A549 (cell line): ENCODE measurements at places on chromosomes 1 and 21.
A peak's percentile ranks its signal among the peaks of the same experiment; 100 is the strongest.

- DNase-seq: no peak
These were observed 867.8 kb upstream of the ADGRL4 start for GRCh38 chr1:79874289-79874688.

- no peak for DNase-seq
These were observed 28.9 kb upstream of the BARHL2 start for GRCh38 chr1:90745972-90746371.

DNA sequence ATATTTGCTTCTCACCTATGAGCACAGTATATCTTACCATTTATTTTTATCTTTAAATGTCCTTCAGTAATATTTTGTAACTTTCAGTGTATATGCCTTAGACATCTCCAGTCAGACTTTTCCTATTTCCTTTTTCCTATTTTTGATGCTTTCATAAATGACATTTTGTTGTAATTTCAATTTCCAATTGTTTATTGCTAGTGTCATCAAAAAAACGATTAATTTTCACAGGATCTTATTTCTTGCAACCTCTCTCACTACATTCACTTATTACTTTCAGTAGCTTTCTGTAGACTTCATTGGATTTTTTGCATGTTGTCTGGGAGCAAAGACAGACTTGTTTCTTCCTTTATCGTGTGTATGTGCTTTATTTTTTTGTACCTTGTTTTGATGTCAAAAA lies 602.4 kb downstream of the AJAP1 start:
- DNase-seq: no peak

- DNase-seq: no peak
These were observed 4.0 kb downstream of the USP24 start for GRCh38 chr1:55210990-55211801.

DNA sequence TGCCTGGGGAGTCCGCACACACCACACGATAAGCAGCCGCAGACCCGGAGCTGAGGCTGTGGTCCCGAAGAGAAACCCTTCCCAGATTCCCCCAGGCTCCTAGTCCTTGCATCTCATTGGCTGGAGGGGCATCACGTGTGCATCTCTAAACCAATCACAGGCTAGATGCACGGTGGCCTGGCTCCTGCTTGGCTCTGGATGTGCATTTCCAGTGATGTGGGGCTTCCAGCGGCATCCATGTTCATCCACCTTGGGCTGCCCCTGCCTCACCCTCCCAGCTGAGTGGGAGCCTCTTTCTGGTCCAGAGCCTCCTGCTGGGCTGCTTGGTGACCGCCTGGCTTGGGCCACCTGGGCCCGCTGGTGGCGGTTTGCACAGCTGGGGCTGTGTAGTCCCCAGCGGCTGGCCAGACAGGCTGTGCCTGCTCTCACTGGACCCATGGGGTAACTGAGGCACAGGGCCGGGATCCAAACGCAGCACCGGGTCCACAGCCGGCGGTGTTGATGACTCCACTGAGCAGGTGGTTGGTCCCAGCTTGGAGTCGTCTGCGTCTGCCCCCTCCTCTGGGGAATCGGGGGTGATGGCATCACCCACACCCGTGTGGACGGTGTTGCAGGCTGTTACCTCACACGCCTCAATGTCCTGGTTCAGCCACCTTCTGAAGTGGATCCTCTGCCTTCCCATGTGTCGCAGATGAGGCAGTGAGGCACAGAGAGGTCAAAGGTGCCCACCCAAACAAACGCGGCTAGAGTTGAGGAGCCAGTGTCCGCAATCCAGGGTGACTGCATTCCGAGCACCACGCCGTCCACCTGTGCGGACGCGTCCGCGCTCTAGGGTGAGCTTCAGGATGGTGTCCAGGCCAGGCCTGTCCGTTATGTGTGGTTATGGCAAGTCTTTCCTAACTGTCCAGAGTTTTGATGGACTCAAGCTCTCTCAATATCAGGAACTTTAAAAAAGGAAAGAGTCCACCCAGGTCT lies 41.3 kb downstream of the COL6A1 start:
- DNase-seq: no peak

- no peak for DNase-seq
These were observed 73.5 kb downstream of the LRIG2 start for GRCh38 chr1:113146242-113147072.

DNA sequence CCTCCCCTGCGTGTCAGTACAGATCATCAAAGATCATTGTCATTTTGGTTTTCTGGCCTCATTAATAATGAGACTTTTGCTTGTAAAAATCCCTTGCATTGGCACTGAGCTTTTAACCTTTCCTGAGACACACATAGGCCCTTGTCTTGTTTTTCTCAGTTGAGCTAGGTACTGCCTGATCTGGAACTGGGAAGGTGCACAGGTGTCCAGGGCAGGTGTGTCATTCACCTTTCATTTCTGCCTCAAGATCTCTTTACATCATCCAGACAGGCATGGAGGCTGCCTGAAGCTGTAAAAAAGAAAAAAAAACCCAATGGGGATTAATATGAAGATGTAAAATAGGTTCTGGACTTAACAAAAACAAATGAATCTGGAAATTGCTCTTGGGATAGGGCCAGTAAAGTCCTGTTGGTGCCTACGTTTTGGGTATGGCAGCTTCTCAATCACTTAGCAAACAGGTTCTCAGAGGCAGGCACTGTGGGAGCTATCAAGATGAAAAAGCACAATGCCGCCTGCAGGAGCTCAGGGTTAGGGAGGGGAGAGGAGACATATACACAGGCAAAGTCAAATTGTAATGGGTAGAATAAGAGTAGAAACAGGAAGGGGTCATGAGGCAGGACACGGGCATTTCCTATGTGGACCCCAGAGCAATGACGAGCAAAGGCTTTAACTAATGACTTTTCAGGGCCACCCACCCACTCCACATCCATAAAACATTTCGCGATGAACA lies 1.0 kb upstream of the KCNC4 start:
- DNase-seq: no peak

- DNase-seq: no peak
These were observed 256.8 kb upstream of the NCAM2 start for GRCh38 chr21:20741445-20741844.

- DNase-seq: no peak
These were observed 8.2 kb downstream of the SH2D2A start for GRCh38 chr1:156808186-156809030.

GRCh38 chr1:161282991-161283390 lies 24.4 kb downstream of the PCP4L1 start:
- DNase-seq: no peak

DNA sequence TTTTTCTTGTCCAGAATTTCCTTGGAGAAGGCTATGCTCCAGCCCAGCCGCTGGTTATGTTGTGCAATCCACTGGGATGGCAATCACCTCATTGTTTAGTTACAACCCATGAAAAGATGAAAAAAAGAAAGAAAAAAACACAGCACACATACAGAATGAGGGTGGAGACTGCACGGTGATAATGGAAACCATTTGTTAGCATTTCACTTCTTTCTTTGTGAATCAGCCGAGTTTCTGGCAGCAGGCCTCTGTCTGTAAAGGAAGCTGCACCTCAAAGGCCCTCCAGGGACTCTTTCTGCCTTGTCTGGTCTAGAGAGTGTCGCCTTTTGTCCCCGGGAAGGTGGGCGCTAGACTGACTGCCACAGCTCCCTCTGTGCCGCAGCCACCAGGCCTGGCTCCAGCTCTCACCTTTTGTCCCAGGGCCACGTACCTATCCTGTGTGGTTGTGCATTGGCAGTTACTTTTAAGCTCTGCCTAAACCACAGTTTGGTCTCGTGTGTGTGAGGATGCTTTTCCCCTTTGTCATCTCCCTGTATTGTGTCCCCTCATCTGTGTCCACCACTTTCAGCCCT lies 35.6 kb downstream of the NGF start:
- no peak for DNase-seq

GRCh38 chr1:2639607-2640521 lies 7.0 kb upstream of the MMEL1 start:
- DNase-seq: no peak

DNA sequence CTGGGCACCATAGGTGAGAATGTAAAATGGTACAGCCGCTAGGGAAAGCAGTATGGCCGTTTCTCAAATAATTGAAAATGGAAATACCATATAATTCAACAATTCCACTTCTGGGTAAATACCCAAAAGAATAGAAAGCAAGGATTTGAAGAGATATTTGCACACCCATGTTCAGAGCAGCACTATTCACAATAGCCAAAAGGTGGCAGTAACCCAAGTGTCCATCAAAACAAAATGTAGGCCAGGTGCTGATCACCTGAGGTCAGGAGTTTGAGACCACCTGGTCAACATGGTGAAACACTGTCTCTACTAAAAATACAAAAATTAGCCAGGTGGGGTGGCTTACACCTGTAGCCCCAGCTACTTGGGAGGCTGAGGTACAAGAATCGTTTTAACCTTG lies 62.1 kb downstream of the OLIG1 start:
- DNase-seq: no peak

DNA sequence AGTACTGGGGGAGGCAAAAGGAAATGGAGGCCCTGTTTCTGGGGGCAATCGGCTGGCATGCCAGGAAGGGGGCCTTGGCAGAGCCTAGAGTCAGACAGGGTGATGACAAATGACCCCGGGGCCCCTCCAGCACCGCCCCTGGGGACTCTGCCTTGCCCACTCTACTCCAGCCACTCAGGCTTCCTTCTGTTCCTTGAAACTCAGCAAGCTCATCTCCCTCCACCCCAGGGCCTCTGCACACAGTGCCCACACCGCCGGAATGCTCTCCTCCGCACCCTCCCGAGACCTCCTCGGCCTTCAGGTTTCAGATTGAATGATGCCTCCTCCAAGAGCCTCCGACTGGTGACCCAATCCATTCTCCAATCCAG lies 122.5 kb upstream of the ZBTB40 start:
- no peak for DNase-seq

- DNase-seq: no peak
These were observed 711.2 kb downstream of the MRPL39 start for GRCh38 chr21:24895885-24896734.

DNA sequence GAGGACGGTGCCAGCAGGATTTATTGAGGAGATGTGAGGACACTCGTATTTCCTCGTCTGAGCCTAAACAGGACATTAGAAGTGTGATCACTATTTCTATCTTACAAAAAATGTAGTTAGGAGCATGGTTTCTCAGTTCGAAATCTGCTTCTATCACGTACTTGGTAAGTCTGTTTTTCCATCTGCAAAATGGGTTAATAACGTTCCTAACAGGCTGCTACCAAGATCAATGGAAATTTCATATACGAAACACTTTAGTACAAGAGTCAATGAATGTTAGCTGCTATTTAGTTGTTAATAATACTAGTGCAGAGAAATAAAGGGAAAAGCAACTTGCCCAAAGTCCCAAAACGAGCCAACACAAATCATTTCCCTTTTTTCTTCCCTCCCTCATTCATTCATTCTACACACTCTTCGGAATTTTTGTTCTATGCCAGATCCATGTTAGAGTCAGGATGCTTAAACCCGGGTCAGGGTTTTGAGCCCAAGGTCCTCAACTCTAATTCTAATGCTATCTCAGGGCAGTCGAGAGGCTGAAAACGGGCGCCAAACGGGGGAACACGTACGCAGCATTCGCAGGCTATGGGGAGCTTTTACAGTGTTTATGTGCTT lies 608 bp downstream of the SNRNP40 start:
- no peak for DNase-seq

- no peak for DNase-seq
These were observed at the start of gene SPRR1A for GRCh38 chr1:152983743-152984142. TSS of gene SPRR1A (plus strand) at chr1:152984081. CDS start at chr1:152985231, 1,150 bp downstream.

- peak; percentile 59 for DNase-seq
These were observed 73.0 kb downstream of the GNG12 start for GRCh38 chr1:67760030-67760821.

GRCh38 chr1:230031131-230031530 lies 35.9 kb upstream of the GALNT2 start:
- no peak for DNase-seq

DNA sequence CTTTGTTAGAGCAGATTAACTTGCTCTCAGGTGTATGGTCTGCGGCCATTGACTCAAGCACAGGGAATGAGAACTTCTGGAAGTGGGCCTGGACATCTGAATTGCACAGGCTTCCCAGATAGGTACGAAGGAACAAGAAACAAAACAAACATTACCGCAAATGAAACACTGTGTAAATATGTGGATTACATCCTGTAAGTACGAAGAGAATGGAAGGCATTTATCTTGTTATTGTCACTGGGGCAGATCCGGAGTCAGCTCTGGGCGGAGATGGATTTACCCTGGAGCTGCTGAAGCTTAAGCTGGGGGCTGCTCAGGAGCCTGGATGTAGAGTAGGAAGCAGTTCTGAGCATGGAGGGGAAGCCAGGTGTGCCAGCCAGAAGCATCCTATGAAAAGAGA lies 6.8 kb downstream of the HES2 start:
- no peak for DNase-seq

GRCh38 chr1:119906927-119907652 lies 10.8 kb upstream of the ADAM30 start:
- DNase-seq: no peak

- no peak for DNase-seq
These were observed 99.0 kb downstream of the TNNI3K start for GRCh38 chr1:74334147-74334546.

DNA sequence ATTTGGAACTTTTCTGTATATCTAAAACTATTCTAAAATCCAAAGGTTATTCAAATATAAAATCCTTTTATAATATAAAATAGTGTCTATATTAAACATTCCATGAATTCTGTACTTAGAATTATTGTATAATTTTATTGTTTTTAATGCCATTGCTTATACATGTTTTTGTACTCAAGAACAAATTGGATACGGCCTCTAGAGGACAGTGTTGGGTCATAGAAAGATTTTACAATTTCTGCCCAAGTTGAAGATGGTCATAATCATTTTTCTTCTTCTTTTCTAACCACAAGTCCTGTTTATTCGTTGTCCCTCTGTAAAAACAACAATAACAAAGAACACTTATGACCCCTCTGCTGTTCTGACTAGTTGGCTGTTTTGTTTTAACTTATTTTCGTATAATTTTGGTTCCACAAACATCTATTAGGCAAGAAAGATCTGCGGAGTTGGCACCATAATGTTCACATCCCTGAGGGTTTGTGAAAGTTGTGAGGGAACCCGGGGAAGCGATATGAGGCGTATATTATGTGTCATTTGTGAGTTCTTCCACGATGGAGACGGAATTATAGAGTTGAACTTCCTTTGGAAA lies 75.7 kb upstream of the KIF26B start:
- peak; percentile 18 for DNase-seq

DNA sequence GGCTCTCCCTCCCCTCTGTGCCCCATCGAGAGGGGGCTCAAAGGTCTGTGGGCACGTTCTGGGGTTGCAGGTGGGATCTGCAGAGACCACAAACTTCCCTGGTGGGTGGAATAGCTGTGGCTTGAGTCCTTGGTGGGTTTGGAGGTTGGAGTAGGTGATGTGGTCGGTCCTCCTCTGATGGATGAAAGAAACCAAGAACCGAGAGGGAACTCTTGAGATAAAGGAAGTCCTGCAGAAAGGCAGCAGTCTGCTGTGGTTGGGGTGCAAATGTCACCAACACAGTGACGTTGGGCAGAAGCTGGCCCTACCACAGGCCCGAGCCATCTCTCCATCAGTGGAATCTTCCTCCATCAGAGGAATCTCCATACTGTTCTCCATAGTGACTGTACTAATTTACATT lies 171.8 kb downstream of the FCRL5 start:
- no peak for DNase-seq

GRCh38 chr1:220507085-220507484 lies 20.9 kb upstream of the MARK1 start:
- no peak for DNase-seq

- no peak for DNase-seq
These were observed 504.1 kb upstream of the ADGRL2 start for GRCh38 chr1:81296601-81297000.

- no peak for DNase-seq
These were observed 1.2 kb downstream of the DHRS3 start for GRCh38 chr1:12616709-12617373.

- DNase-seq: no peak
These were observed 15.1 kb upstream of the TUT4 start for GRCh38 chr1:52567943-52568342.

- no peak for DNase-seq
These were observed 46.4 kb upstream of the TRABD2B start for GRCh38 chr1:48043622-48044021.
